ENCODE measurements at places on chromosomes 16 and 17. TPM values are rescaled to one million over a fixed set of nuclear protein-coding genes. Genes with fewer than 3 reads are reported as not detected.

Gene RPH3AL
- 4.5 TPM for total RNA-seq

Gene GCSH
- 62.6 TPM for total RNA-seq

Gene PRR15L
- not detected for total RNA-seq

- DNase-seq, result no peak
These were observed 187.2 kb upstream of the CHMP6 start for GRCh38 chr17:80804466-80804865.

GRCh38 chr17:63181856-63182255 is 215.8 kb downstream of the TANC2 start:
- DNase-seq, result no peak

GRCh38 chr16:57540387-57540786 is 2.1 kb upstream of the ADGRG5 start:
- no peak for DNase-seq
